Endothelial cell of umbilical vein (primary cell): ENCODE measurements at places on chromosomes 4 and X. TPM values are rescaled to one million over a fixed set of nuclear protein-coding genes. Genes with fewer than 3 reads are reported as not detected.

DNA sequence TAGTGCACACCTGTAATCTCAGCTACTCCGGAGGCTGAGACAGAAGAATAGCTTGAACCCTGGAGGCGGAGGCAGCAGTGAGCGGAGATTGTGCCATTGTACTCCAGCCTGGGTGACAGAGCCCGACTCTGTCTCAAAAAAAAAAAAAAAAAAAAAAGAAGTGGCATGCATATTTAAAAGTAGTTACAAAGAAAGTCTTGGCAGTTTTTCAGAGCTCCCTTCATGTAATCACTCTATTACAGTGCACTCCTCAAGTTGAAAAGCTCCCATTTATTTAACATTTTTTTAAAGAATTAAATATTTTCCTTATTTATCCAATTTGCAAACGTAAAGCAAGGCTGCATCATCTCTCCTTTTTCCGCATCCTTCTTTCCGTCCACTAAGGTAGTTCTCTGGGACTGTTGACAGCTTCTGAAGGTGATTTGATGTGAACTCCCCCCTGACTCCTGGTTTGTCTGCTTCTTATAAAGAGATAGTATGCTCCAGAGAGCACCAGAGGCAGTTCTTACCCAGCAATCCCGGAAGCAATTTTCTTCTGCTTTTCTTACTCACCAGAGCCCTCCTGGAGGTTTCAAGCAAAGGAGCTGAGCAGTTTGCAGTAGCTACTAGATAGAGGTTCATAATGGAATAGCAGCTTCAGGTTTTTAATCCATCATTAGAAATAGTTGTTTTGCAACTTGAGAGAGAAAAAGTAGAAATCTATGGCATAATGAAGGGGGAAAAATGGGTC is 151.0 kb downstream of the PALLD start:
- no peak overlapping the region for H3K4me3 ChIP-seq
- no peak overlapping the region for H3K27ac ChIP-seq
- H3K36me3 ChIP-seq: no peaks in the 10 kb centered on the region
- peaks cover 9% of the 10 kb centered on the region for H3K4me1 ChIP-seq

GRCh38 chr4:142718981-142719380 is 127.1 kb downstream of the INPP4B start:
- no peaks in the 10 kb centered on the region for H3K36me3 ChIP-seq
- no peak for DNase-seq
- H3K4me3 ChIP-seq: no peak overlapping the region
- no peaks in the 10 kb centered on the region for H3K27me3 ChIP-seq

DNA sequence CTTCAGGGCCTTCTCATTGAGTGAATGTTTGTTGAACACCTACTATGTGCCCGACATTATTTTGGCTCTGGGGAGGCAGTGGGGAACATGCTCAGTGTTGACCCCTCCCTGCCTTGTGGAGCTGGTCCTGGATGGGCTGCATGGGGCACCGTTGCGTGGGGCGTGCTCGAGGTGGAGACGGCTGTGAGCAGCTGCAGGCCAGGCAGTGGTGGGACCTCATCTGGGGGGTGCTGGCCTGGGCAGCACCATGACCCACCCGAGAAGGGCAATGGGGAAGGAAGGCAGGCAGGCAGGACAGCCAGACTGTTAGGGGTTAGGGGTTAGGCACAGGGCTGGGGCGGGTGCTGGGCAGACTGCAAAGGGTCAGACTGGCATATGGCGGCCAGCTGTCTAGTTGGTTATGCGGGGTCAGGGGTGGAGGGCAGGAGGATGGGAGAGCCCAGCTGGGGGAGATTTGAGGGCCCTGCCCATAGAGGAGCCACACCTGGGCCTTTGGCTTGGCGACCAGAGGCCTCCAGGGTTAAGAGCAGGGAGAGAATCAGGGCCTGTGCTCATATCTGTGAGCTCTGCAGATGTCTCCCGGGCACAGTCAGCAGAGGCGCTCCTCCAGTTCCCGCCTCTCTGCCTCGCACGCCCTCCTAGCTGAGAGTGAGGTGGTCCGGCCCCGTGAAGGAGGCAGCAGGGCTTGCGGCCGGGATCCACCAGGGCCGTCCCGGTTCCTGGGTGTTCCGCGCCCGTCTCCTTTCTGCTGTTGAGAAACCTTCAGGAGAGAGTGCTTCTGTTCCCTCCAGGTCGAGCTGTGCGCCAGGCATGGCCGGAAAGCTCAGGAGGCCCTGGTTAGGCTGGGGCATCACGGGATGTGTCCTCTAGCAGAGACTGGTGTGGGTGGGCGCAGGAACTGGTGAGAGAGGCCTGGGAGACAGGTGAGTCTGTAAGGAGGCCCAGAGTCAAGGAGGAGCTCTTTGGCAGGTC is 73.3 kb downstream of the RGS12 start:
- peaks cover 30% of the 10 kb centered on the region for H3K4me1 ChIP-seq
- no peaks in the 10 kb centered on the region for H3K27me3 ChIP-seq
- no peak overlapping the region for H3K4me3 ChIP-seq
- no peak overlapping the region for H3K27ac ChIP-seq
- no peak for DNase-seq

GRCh38 chr4:166903408-166903807 is 330.9 kb downstream of the SPOCK3 start:
- no peak overlapping the region for H3K27ac ChIP-seq
- DNase-seq: no peak
- H3K4me1 ChIP-seq: no peaks in the 10 kb centered on the region
- no peaks in the 10 kb centered on the region for H3K27me3 ChIP-seq
- H3K36me3 ChIP-seq: no peaks in the 10 kb centered on the region
- H3K4me3 ChIP-seq: no peak overlapping the region

DNA sequence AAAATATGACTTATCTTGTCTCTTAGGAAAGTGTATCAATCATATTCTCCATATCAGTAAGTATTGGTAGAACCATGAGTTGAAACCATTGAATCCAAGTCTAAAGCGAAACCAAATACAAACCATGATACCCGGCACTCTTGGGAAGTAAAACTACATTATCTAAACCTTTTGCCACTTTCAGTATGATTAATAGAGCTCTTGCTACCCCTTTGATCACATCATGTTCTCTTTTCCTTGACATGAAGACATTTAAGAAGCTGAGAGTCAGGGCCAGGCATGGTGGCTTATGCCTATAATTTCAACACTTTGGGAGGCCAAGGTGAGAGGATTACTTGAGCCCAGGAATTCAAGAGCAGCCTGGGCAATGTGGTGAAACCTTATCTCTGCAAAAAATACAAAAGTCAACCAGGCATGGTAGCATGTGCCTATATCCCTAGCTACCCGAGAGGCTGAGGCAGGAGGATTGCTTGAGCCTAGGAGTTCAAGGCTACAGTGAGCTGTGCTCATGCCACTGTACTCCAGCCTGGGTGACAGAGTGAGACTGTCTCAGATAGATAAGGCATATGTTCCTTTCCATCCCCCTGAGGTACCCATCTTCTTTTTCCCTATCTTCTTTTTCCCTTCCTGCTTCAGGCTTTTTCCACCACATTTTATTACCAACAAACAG is 45.4 kb downstream of the CEP135 start:
- H3K27me3 ChIP-seq: no peaks in the 10 kb centered on the region
- H3K4me3 ChIP-seq: no peak overlapping the region
- H3K4me1 ChIP-seq: no peaks in the 10 kb centered on the region
- H3K36me3 ChIP-seq: no peaks in the 10 kb centered on the region

DNA sequence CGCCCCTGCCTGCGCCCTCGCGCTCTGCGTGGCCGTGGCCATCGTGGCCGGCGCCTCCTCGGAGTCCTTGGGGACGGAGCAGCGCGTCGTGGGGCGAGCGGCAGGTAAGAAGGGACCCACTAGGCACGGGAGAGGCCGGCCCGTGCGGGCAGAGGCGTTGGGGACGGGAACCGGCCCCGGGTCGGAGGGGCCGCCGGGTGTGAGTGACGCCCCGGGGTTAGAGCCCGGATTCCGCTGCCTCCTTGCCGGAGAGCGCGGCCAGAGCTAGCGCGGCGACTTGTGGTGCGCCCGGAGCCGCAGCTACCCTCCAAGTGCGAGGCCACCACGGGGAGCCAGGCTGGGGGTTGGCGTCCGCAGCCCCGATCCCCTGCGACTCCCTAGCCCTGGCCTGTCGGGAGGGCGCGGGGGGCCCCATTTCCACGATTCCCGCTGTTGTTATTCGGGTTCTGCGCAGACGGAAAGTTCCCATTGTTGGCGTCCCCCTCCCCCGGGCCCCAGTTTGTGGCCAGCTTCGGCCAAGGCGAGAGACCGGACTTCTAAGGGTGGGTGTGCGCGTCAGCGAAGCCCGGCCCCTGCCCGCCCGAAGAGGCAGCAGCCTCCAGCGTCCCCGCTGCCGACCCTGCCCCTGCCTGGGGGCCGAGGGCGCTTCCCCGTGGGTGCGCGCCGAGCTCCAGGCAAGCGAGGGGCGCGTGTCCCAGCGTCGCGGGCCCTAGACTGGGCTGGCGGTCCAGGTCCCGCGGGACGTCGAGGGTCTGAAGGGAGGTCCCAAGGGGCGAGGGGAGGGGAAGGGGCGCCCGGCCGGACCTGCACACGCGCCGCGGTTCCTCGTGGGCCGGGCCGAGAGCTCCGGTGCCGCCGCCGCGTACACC is 1.1 kb downstream of the FGFR3 start:
- DNase-seq: peak; percentile 22
- H3K4me3 ChIP-seq: no peak overlapping the region
- no peaks in the 10 kb centered on the region for H3K4me1 ChIP-seq
- H3K36me3 ChIP-seq: no peaks in the 10 kb centered on the region
- no peak overlapping the region for H3K27ac ChIP-seq

DNA sequence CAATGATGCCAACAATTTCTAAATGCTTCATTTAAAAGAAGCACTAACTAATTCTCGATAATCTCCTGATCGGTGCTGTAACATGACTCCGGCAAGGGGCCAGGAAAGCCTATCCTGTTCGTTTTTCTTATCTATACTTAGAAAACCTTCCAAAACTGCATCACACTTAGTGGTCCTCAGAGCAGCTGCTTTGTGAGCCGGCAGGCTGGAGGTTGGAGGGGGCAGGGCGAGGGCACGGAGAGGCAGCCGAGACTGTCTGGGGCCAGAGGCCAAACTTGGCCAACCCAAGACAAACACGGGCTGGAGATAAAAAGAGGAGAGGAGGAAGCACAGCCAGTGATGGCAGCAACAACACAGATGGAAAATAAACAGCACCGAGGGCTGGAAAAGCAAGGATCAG is 455.7 kb downstream of the BCOR start:
- no peaks in the 10 kb centered on the region for H3K36me3 ChIP-seq
- no peak overlapping the region for H3K27ac ChIP-seq
- H3K4me1 ChIP-seq: peaks cover 8% of the 10 kb centered on the region
- peak; percentile 1 for DNase-seq
- no peaks in the 10 kb centered on the region for H3K27me3 ChIP-seq

GRCh38 chr4:2768921-2769336 is 12.8 kb upstream of the TNIP2 start:
- no peaks in the 10 kb centered on the region for H3K27me3 ChIP-seq

DNA sequence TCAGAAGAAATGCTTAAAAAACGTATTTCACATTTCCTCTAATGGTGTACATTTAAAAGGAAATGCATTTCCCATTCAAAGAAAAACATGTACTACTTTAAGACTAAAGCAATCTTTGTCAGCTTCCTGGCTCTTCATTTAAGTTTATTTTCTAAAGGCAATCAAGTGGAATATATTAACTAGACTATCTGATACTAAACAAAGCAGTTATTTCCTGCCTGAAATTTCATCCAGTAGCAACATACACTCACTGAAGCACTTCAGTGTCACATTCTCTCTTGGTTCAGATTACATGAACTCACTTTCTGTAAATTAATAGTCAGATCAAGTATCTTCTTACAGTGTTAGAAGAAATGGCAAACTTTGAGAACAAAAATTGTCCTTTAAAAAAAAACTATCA is 42.5 kb downstream of the LRBA start:
- H3K4me3 ChIP-seq: no peak overlapping the region
- H3K4me1 ChIP-seq: peaks cover 7% of the 10 kb centered on the region
- no peak overlapping the region for H3K27ac ChIP-seq
- no peaks in the 10 kb centered on the region for H3K36me3 ChIP-seq
- H3K27me3 ChIP-seq: no peaks in the 10 kb centered on the region

DNA sequence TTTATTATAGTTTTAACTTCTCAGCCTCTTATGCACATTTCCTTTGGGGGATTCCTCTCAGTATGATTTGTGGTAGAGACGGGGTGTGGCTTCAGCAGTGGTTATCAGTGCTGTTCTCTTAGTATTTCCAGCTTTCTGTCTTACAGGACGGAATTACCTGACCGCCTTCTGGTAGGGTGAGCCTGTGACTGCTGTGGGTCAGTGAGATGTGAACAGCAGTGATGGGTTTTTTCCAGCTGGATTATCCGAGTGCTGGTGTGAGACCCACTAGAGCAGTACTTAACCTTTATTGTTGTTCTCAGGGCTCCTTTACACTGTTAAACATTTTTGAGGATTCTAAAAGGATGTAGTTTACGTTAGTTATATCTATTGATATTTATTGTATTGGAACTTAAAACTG is 135.2 kb downstream of the SLIT2 start:
- H3K27me3 ChIP-seq: no peaks in the 10 kb centered on the region
- no peaks in the 10 kb centered on the region for H3K4me1 ChIP-seq
- H3K4me3 ChIP-seq: no peak overlapping the region
- no peak overlapping the region for H3K27ac ChIP-seq

DNA sequence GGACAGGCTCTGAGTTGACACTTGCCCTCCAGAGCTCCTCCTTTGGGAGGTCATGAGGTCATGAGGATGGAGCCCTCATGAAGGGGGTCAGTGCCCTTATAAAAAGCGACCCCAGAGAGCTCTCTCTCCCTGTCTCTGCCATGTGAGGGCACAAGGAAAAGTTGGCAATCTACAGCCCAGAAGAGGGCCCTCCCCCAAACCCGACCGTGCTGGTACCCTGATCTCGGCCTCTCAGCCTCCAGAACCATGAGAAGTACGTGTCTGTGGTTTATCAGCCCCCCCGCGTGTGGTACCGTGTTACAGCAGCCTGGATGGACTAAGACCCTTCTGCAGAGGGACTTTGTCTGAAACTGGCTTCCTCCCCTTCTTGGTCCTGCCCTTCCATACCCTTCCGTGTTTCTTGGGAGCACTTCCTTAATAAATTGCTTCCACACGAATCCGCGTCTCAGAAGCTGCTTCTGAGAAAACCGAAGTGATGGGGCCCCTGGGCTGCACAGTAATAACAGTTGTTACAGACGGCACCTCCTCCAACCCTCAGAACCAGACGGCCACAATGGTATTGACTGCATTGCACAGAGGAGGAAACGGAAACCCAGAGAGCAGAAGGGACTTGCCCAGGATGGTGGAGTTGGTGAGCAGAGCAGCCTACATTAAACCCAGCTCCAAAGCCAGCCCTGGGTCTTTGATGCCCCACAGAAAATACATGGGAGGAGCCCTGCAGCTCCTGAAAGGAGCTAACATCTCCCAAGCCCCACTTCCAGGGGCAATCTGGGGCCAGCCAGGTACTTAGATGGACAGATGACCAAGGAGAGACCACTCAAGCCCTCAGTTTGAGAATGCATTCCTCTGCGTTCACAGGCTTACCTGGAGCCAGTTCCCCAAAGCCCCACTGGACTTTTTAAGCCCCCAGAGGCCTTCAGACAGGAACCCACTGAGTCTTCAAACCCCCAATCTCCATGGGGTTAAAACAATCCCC is 242.7 kb downstream of the BCOR start:
- no peaks in the 10 kb centered on the region for H3K27me3 ChIP-seq
- H3K4me3 ChIP-seq: no peak overlapping the region
- H3K36me3 ChIP-seq: no peaks in the 10 kb centered on the region
- no peak for DNase-seq

- no peaks in the 10 kb centered on the region for H3K27me3 ChIP-seq
- no peaks in the 10 kb centered on the region for H3K36me3 ChIP-seq
- H3K27ac ChIP-seq: no peak overlapping the region
These were observed 166.8 kb downstream of the BMPR1B start for GRCh38 chr4:94924566-94924965.

- no peak overlapping the region for H3K4me3 ChIP-seq
- H3K36me3 ChIP-seq: no peaks in the 10 kb centered on the region
- no peak overlapping the region for H3K27ac ChIP-seq
- no peaks in the 10 kb centered on the region for H3K27me3 ChIP-seq
These were observed 439.7 kb upstream of the DIAPH2 start for GRCh38 chrX:96244955-96245354.

Gene SYTL4
- 18.4 and 25.6 TPM in 2 replicates for total RNA-seq

Gene NEIL3
- 6.9 and 8.2 TPM in 2 replicates for total RNA-seq

Gene MAP7D3
- 20.0 and 22.8 TPM in 2 replicates for total RNA-seq

Gene MUC7
- total RNA-seq: not detected in 2 replicates
